ENCODE measurements at places on chromosomes 7 and 10.

DNA sequence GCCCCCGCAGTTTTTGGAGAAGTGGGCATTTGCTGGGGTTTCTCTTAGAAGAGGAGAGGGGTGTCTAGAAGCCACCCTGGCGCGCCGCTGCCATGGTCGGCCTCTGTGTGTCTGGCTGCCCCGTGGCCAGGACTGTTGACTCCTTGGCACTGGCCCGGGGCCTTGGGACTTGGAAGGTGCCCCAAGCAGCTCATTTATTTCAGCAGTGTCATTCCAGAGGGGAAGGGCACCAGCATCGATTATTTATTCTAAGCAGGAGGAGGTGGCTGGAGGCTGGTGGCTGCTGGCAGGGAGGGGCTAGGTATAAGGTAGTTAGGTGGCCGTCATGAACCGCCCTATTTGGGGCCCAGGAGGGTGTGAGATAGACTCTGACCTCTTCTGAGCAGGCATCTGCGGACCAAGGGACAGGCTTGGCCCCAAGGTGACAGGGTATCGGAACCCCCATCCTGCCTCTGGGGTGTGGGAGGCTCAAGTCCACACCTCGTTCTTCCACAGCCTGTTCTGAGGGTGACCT lies 1.6 kb downstream of the GTF2IRD1 start:
- DNase-seq, result no peak

DNA sequence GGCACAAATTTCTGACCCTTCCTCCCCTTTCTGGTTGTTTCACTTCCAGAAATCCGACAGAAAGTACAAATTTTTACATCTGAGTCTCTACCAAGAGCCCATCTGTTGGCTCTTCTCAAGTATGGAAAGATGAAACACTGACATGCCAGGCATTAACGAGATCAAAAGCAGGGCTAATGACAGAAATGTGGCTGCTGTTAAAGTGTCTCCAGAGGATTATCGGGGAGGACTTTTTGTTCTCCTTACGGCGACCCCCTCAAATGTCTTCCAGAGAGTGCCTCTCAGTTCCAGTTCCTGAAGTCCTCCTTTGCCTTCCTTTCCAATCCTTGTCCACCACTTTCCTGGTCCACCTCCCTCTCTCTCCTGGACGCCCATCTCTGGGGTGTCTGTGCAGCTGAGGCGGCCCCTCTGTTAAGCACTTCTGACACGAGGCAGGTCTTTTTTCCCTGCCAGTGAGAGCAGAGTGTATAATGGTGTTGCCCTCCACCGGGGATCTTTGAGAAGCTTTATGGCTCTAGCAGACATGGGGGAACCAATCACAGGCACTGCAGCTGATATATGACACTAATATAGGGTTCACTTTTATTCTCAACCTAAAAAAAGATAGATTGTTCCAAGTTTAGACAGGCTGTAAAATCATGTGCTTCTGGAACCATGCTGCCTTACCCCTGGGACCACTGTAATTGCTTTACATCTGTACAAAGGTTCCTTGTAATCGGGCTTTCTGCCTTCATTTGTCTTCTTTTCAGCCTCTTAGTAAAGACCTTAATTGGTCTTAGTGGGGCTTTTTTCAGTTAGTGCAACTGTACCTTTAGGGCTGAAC lies 757.1 kb downstream of the AUTS2 start:
- no peak for DNase-seq

GRCh38 chr7:112193915-112194502 lies 12.2 kb downstream of the DOCK4 start:
- DNase-seq, result no peak

GRCh38 chr7:152185558-152185957 lies 160.1 kb downstream of the GALNT11 start:
- DNase-seq, result no peak

DNA sequence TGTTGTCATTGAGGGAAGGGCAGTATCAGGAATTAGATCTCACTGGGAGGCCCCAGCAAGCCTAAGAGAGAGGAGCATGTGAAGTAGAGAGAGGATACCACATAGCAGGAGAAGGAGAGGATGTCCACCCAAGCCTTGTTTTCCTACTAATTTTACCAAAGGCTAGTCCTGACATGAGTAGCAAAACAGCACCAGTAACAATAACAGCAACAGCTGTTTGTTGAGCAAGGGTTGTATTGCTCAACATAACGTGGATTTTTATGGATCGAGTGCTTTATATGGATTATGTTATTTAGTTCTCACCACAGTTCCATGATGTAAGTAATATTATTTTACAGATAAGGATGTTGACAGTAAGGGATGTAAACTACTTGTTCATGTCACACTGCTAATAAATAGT lies 135.2 kb upstream of the DLX6 start:
- DNase-seq, result no peak

DNA sequence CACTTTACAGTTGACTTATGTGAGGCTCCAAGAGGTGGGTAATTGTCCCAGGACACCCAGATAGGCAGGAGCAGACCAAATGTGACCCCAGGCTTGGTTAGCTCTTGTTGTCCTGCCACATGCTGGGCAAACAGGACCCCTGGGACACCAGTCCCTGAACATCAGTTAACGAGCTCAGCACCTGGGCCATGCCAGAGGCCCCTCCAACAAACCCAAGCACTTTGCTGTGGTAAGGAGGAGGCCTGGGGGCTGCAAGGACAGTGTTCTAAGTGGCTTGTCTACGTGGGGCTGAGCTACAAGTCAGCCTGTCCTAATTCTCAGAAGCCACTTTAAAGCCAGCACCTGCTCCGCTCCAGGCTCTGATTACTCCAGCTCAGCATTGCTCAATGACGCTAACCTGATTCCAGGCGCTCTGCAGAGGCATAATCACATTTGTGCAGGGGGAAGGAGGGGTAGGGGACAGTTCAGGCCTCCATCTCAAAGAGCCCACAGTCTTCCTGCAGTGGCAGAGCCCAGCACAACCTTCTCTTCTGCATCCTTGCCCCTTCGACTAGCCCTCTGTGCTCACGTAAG lies 57.2 kb downstream of the DDC start:
- no peak for DNase-seq

GRCh38 chr10:91702620-91703019 lies 69.7 kb upstream of the PPP1R3C start:
- DNase-seq, result no peak

DNA sequence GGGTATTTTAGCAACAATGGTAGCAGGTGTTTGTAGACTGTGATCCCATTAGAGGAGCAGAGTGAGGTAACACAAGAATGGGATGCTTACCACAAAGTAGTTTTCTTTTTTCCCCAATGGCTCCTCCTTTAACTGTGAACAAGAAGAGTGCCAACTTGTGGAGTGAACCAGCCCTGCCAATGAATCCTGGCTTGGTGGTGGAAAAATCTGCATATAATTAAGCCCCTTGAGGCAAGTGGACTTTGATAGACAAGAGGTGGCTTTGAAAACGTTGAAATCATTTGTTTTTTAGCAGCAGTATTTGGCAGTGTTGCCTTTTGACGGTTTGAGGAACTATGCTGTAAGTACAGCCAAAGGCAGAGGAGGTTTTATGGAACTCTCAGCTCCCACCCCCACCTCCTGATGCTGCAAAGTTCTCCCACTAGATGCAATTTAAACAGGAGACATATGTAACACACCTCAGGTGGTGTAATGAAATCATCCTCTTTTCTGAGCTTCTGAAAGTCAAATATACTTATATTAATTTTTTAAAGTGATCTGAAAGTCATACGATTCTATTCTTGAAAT lies 295.6 kb downstream of the DPP6 start:
- DNase-seq, result no peak

GRCh38 chr7:92742186-92742585 lies 94.2 kb downstream of the CDK6 start:
- no peak for DNase-seq

DNA sequence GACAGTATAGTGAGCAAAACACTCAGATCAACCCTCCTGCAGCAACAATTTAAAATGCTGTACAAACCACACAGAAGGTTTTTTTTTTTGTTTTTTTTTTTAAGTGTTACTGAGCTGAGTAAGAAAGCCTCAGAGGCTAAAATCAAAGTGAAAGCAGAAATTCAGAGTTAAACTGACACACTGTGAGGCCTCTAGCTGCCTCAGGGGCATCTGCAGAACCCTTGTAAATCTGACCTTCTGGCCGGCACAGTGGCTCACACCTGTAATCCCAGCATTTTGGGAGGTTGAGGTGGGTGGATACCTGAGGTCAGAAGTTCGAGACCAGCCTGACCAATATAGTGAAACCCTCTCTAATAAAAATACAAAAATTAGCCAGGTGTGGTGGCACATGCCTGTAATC lies 7.4 kb upstream of the GNA12 start:
- no peak for DNase-seq

GRCh38 chr7:77415476-77415822 lies 700 bp downstream of the GSAP start:
- DNase-seq, result no peak

DNA sequence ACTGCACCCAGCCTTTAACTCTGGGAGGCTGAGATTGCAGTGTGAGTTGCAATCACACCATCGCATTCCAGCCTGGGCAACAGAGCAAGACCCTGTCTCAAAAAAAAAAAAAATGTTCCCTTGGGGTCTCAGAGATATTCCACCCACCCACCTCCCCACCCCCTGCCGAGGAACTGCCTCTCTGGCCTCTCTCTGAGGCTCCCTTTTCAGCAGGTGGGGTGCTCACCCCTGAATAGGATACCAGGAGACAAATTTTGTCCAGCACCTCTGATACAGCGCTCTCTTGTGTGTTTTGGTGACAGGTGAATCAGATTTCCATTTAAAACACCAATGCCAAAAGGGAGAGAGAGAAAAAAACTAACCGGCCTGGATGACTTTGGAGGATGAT lies 92.6 kb upstream of the KIF5B start:
- DNase-seq, result no peak

DNA sequence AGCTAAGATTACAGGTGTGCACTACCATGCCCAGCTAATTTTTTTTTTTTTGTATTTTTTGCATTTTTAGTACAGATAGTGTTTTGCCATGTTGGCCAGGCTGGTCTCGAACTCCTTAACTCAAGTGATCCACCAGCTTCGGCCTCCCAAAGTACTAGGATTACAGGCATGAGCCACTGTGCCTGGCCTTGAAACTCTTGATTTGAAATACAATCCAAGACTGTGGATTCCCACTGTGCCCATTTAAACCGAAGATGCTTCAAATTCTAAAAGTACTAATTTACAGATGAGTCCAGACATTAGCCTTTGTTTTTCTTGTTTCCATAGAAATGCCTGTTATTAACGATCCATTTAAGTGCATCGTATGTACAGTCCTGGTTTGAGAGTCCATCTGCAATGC lies 130.9 kb downstream of the CACNA2D1 start:
- no peak for DNase-seq

- DNase-seq, result no peak
Observed at GRCh38 chr7:46004965-46005364, 83.9 kb upstream of the IGFBP3 start.

DNA sequence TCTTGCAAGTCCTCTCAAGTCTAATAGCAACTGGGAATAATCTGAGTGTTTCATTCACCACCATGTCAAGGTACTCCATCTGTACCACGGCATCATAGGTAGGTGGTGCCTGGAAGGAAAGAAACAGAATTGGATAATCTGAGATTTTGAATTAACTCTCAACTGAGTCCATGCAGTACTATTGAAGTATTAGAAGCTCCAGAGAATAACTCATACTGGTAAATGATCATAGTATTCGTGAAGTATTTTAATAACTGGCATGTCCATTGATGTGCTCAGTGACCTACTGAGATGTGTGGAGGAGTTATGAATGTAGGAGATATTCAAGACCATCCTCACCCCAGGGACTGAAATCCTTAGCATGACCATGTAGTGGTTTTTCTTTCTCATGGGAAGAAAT lies 27.1 kb downstream of the CYP3A5 start:
- no peak for DNase-seq

GRCh38 chr10:25304606-25305005 lies 129.8 kb downstream of the GPR158 start:
- DNase-seq, result peak; percentile 8

- DNase-seq, result no peak
Observed at GRCh38 chr10:78588194-78588811, 480.5 kb upstream of the ZMIZ1 start.

GRCh38 chr10:112782200-112782907 lies 167.7 kb upstream of the TCF7L2 start:
- DNase-seq, result no peak

DNA sequence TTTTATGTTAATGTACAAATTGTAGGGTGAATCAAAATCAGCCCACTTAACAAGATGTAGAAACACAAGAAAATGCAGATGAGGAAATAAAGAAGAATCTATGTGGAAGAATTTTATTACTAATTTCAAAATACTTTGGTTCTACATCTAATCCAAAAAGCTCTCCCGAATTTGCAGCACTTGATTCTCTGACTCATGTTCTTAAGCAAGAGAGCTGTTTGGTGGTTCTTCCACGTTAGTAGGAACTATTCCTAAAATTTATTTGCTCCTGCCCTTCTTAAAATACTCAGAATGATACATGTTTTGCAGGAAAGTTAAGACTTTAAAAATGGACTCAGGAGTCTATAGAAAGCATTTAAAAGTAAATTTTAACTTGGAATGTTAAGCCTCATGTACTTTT lies 91.8 kb downstream of the ZMYND11 start:
- DNase-seq, result no peak

GRCh38 chr7:45114926-45115325 lies 3.4 kb upstream of the TBRG4 start:
- no peak for DNase-seq

DNA sequence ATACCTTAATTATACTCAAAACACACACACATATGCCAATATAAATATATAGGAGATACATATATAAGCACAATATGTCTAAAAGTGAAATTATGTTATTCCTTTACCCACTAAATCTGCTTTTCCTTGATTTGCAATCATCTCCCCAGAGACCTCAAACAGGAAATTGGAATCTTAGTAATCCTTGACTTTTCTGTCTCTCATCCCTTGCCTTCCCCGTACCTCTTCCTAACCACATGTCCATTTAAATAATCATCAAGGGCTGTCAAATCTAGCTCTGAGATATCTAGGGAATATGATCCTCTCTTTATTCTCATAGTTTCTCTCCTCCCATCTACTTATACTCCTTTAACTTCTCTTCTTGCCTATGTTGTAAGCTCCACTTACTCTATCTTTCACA lies 336.6 kb downstream of the HGF start:
- DNase-seq, result no peak

DNA sequence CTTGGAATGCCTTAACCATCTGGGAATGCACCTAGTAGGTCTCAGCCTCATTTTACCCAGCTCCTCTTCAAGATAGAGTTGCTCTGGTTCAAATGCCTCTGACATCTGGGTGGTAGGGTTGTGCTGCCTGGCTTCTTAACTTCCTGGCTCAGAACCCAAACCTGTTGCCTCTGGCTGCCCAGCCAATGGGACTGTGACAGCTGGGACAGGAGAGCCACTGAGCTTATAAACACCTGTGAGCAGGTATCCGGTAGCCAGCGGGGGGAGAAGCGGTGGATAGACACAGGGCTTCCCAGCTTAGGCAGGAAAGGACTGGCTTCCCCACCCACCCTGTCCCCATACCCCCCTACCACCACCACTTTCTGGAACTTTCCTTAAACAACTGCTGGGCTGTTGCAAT lies 115.8 kb upstream of the CARD11 start:
- DNase-seq, result no peak

DNA sequence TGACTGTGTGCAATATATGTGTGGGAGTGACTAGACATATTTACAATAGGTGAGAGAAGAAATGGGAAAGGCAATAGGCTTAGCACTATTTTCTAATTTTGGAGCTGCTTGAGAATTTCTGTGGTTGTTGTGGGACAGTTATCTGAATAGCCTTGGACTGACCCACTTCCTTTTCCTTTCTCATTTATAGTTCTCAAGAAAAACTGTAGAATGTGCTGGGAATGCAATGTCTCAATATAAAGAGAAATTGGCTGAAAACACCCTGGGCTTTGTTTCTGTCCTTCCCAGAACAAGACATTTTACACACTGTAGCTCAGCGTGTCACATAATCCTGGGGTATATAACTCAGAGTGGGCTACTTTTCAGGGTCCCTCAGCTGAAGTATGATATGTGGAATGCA lies 153.0 kb upstream of the RHOBTB1 start:
- no peak for DNase-seq
